ENCODE measurements at places on chromosomes 4 and X. TPM values are rescaled to one million over a fixed set of nuclear protein-coding genes. Genes with fewer than 3 reads are reported as not detected.

Gene PFKFB1
- not detected for total RNA-seq

Gene ADH7
- not detected for total RNA-seq

Gene LRIT3
- 0.27 TPM for total RNA-seq

Gene TGIF2LX
- not detected for total RNA-seq

Gene HSFX4
- total RNA-seq: not detected

GRCh38 chr4:156422576-156422975 lies 468.9 kb upstream of the CTSO start:
- no peak for DNase-seq

DNA sequence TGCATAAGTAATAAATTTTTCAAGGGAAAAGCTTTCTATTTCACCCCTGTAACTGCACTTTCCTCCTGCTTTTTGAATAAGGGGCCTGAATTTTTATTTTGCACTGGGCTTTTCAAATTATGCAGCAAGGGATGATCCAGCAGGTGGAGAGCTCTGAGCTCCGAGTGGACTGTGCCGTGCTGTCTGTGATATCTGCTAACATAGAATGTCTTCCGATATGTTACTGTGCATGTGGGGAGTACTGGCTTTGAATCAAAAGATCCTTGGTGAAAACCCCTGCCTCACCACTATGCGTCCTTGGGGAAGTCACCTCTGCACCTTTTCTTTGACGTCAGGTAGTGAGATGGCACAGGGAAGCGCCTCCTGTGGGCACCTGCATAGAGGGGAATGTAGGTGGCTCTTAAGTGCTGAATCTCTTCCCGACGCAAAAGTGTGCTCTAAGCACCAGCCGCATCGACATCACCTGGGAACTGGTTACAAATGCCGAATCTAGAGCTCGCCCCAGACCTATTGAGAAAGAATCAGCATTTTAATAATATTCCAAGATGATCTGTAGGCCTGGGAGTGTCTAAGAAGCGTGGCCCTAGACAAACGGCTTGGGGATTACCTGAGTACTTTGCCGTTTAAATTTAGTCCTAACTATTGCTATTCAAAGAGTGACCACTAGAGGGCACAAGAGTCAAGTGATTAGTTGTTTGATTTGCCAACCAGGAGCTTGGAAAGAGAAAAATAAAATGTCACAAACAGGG lies 19.2 kb upstream of the WFS1 start:
- DNase-seq: no peak

DNA sequence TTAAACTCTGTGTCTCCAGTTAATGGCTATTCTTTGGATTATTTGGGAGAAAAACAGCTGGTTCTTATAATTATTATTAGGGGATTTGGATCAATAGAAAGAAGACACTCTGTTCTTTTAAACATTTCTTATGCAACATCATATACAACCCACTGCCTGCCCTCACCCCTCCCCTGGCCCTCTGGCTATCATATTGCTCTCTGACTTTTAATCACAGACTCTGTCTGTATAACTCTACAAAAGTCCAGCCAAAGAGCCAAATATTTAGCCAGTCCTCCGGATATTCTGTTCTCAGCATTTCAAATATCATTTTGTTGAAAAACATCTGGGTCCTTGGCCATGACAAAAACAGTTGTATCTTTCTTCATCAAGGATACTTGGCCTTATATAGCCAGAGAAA lies 19.0 kb upstream of the PACRGL start:
- DNase-seq: no peak

- no peak for DNase-seq
These were observed 16.8 kb upstream of the IGSF1 start for GRCh38 chrX:131305926-131306325.

DNA sequence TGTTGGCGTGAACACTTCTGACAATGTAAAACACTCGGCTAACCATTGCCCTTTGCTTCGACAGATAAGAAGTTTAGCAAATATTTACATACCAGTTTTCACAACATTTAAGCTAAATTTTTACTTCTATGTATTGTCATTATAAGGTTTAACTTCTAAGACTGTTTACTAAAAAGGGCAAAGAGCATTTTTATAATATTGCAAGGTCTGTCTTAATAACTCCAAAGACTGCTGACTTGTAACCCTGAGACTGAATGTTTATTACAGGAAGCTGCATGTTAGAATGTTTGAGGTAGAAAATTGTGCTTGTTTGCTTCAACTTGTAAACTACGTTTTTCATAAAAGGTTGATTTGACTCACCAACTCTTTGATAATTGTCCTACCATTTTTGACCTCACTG lies 213.2 kb upstream of the RPS6KA3 start:
- no peak for DNase-seq

GRCh38 chrX:121010218-121010617 lies 24.7 kb upstream of the CT47A1 start:
- DNase-seq: no peak

GRCh38 chr4:122826553-122827257 lies at the start of gene FGF2:
Gene FGF2 (plus strand): TSS chr4:122826831. CDS start chr4:122827175, 344 bp downstream.
- DNase-seq: peak; percentile 81

- no peak for DNase-seq
These were observed 200.8 kb downstream of the SPATA18 start for GRCh38 chr4:52251864-52252263.

DNA sequence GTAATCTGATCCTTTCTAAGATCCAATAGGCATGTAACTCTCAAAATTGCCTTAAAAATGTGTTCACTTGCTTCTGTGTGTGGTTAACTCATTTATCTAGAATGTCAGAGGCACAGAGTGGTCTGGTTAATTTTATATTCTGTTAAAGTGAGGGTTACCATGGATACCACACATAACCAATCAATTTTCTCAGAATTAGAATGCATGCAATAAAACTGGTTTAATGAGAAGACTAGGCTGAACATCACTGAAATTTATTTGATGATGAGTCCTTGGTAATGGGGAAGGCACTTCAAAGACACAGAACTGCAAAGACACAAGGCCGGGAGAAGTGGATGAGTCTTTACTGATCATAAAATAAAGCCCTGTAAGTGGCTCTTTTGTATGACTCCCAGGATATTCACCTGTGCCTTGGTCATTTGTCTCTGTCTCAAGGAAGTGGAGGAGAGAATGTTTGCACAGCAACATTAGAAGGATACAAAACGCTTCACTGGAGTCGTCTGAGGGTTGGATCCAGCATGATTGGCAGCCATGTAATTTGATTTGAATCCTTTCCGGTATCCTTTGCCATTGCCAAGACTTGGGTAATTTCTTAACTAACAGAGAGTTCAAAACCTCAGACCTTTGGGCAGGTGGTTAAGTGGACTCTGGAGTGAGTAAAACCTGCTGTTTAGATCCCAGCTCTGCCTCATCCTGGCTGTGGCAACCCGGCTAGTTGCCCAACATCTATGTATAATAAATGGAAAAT lies 94.0 kb upstream of the RBPJ start:
- no peak for DNase-seq

GRCh38 chr4:157244348-157244747 lies 23.8 kb downstream of the GRIA2 start:
- DNase-seq: no peak

GRCh38 chrX:2848871-2849301 lies 20.2 kb downstream of the GYG2 start:
- no peak for DNase-seq

DNA sequence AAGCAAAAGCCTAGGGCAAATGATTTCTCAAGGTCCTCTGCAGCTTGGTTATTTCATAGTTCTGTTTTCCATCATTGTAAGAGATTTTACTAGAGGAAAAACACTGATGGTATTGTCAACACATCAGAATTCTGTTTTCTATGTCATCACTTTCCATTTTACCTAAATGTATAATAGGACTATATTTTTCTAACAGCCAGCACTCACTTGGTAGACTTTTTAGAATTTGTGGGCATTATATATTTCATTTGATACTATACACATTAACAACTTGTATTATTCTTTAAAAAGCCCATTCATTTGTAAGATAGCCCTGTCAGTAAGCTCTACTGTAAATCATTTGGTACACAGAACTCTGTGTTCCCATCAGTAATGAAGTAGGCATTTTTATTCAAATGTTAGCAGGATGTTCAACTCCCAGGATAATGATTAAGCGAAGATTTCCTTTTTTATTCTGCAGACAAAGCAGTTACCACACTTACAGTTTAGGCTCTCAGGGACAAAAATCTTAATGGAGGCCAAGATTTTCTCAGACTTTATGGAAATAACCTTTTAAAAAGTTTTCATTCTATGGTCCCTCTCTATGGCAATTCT lies 143.6 kb upstream of the TEX13C start:
- DNase-seq: no peak

- no peak for DNase-seq
These were observed 180.7 kb downstream of the GASK1B start for GRCh38 chr4:157992038-157992705.

Measured in uterus (tissue), 4 donors.